Smooth muscle cell of the brain vasculature (primary cell): ENCODE measurements at places on chromosomes 13 and 19.

DNA sequence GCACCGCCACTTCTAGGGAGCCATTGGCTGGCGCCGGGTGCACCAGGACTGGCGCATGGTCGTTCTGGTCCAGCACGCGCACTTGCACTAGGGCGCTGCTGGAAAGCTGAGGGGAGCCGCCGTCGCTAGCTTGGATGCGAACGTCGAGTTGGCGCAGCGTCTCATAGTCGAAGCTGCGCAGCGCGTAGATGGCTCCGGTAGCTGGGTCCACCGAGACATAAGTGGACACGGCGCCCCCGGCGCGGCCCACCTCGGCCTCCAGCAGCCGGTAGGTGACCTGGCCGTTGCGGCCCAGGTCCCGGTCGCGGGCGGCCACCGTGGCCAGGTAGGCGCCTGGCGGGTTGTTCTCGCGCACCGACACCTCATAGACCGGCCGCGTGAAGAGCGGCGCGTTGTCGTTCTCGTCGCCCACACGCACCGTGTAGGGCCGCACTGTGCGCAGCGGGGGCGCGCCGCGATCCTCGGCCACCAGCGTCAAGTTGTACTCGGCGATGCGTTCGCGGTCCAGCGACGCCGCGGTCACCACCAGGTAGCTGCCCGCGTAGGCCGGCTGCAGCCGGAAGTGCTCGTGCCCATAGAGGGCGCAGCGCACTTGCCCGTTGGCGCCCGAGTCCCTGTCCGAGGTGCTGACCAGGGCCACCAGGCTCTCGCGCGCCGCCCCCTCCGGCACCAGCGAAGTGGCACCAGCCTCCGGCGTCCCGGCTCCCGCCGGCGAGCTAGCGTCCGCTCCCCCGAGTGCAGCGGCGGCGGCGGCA, 1.7 kb downstream of the PCDH8 start:
- DNase-seq = no peak

DNA sequence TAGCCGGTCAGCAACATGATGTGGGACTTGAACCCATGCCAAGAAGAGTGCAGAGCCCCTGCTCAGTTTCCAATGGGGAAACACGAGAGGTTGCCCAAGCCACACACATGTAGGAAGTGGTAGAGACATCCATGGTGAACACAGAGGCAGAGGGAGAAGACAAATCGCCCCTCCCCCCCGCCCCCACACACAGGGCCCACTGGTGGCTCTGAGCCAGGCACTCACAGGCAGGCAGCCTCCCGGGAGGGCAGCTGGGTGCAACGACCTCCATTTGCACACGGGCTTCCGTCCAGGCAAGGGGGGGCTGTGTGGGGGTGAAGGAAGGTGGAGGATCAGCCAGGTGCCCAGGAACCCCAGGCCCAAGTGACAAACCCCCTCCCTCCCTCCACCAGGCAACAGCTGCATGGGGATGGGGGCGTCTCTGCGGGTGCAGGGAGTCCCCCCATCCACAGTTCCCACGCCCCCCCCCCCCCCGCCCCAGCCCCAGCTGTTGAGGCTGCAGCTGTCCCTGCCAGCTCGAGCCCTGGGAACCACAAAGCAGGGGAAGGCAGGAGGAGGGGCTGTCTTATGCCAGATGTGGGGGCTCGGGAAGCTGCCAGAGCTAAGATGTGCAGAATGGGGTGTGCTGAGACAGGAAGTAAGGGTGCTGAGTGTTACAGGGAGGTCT, 3.4 kb downstream of the NOTCH3 start:
- DNase-seq = no peak

- DNase-seq = no peak
Measured at GRCh38 chr19:51921949-51922348, 5.3 kb upstream of the ZNF613 start.

- no peak for DNase-seq
Measured at GRCh38 chr19:52679598-52679997, 41.4 kb upstream of the ZNF83 start.

- no peak for DNase-seq
Measured at GRCh38 chr13:81393721-81394120, 1052.8 kb upstream of the SPRY2 start.

DNA sequence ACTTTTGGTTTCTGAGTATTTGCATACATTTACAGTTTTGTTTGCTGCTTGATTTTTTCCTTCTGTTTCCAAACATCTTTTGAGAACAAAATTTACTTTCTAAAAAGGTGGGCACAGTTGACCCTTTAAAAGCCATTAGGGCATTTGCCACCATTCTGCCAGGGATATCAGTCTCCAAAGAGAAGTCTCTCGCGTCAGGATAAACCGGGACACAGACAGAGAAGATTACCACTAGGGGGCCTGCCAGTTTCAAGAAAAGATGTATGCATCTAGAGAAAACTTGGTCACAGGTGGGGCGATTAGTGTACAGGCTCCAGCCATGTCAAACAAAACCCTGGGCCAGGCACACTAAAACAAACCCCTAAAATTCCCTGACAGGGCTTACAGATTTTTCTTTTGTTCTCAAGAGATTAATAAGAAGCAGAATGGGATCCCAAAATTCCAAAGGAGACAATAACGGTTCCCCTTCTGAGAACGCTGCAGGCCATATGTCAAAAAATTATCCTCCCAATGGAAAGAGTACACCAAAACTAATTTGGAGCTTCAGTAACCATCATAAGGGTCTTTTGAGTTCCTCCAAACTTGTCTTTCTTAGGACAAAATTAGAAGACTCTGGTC, 10.7 kb upstream of the PABPC3 start:
- no peak for DNase-seq

- DNase-seq = no peak
Measured at GRCh38 chr19:5567360-5567969, at the start of gene TINCR. Gene TINCR, minus strand, starts transcription at chr19:5567953.

DNA sequence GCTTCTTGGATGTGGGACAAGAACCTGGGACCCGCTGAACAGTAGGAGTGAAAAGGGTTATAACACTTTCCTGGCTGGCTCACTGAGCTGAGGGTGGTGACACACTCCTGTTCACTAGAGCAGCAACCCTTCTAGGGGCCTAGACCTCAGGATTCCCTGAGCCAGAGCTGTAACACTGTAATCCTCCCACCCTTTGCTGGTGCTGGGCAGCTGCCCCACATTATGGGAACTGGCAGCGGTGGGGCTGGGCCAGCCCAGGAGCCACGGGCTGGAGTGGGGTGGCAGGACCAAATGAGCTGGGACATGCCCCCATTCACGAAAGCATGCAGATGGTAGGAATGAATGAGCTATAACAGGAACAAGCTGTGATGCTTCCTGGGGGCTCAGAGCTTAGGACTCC, 110.6 kb downstream of the B3GLCT start:
- DNase-seq = no peak

- DNase-seq = no peak
Measured at GRCh38 chr19:38577826-38578225, 39.9 kb downstream of the MAP4K1 start.

GRCh38 chr19:35340431-35340830, 7.3 kb upstream of the FFAR1 start:
- no peak for DNase-seq

DNA sequence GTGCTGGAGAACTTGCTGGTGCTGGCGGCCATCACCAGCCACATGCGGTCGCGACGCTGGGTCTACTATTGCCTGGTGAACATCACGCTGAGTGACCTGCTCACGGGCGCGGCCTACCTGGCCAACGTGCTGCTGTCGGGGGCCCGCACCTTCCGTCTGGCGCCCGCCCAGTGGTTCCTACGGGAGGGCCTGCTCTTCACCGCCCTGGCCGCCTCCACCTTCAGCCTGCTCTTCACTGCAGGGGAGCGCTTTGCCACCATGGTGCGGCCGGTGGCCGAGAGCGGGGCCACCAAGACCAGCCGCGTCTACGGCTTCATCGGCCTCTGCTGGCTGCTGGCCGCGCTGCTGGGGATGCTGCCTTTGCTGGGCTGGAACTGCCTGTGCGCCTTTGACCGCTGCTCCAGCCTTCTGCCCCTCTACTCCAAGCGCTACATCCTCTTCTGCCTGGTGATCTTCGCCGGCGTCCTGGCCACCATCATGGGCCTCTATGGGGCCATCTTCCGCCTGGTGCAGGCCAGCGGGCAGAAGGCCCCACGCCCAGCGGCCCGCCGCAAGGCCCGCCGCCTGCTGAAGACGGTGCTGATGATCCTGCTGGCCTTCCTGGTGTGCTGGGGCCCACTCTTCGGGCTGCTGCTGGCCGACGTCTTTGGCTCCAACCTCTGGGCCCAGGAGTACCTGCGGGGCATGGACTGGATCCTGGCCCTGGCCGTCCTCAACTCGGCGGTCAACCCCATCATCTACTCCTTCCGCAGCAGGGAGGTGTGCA, 587 bp downstream of the S1PR4 start:
- no peak for DNase-seq

- DNase-seq = no peak
Measured at GRCh38 chr19:50358483-50359327, 6.7 kb downstream of the NAPSA start.

DNA sequence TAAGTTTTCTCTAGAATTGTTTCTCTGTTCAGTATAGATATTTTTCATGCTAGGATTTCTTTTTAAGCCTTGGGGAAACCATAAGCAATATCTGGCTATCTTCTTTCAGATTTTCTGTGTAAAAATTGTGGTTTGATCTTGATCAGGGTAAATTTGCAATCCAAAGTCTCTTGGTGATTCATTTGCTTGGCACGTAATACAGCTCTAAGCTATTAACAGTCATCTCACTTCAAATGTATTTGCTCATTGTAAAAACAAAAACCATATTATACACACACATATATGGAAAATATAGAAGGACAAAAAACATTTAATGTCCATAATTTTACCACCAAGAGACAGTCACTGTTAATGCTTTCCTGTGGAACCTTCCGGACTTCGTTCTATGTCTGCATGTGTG, 191.0 kb downstream of the SHISA2 start:
- no peak for DNase-seq

- no peak for DNase-seq
Measured at GRCh38 chr19:49854378-49855263, 3.7 kb downstream of the PTOV1 start.

- DNase-seq = no peak
Measured at GRCh38 chr13:49066856-49067255, 91.1 kb downstream of the FNDC3A start.

DNA sequence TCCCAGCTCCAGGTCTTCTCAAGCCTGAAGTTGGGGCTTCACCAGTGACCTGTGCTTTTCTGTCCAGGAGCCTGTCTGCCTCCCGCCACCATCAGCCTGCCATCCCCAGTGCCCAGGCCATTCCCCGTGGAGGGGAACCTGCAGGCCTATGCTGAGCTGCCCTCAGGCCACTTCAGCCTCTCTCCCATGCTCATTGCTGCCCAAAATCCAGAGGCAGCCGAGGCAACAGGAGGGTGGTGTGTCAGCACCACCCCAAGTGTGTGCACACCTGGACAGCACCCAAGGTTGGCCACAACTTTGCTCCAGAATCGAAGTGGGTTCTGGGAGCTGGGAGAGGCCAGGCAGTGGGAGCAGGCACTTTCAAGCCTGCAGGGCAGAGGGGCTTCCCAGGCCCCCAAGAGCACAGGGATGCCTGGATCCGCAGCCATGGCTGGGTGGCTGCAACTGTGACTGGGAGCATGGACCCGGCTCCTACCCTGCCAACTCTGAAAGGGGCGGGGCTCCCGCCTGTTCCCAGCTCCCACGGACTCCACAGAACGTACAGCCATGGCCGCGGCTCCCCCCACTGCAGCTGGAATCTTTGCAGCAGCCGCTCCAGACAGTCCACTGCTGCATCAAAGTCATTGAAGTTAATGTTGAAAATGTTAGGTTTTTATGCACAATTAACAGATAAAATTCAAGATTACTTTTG, 1747.0 kb downstream of the OLFM4 start:
- DNase-seq = no peak

DNA sequence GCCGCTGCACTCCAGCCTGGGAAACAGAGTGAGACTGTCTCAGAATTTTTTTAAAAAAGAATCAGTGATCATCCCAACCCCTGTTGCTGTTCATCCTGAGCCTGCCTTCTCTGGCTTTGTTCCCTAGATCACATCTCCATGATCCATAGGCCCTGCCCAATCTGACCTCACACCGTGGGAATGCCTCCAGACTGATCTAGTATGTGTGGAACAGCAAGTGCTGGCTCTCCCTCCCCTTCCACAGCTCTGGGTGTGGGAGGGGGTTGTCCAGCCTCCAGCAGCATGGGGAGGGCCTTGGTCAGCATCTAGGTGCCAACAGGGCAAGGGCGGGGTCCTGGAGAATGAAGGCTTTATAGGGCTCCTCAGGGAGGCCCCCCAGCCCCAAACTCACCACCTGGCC, at the start of gene KLK2:
TSS of gene KLK2 (plus strand) at position 384 of the 400 bp plus-strand sequence. CDS start 35 bp downstream, outside the sequence.
- no peak for DNase-seq

DNA sequence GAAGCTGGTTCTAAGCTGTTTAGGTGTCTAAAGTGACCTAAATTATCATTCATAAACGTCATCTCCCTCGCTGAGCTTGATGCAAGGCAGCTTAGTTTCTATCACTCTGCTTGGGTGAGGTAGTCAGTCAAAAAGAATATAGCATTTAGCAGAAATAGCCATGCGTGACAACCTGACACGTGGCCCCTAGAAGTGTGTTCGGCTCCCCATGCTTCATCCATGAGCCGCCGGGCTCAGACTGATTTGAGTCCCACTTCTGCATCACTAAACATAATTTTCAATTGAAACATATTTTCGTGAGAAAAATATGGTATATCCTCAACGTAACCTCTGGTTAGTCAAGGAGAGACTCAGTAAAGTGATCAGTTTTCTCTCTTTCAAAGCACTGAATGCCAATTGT, 459.8 kb downstream of the IRS2 start:
- DNase-seq = no peak

DNA sequence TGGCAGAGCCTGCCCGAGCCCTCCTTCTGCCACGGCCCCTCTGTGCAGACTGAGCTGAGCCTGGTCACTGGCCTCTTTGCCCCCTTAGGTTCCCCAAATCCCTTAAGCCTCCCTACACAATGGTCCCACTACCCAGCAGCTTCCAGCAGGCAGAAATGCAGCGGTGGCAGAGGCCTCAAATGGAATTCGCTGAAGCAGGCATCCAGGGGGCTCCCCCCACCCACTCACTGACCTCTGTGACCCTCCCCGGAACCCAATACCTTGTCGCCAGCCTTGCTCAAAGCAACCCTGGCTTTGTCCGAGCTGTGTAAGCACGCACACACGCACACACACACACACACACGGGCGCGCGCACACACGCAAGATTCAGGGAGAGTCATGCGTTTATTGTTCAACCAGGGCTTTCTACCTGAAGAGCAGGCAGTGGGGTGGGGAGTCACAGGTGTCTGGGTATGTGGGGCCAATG, at the start of gene LIM2:
TSS of gene LIM2 (minus strand) at position 51 of the 466 bp plus-strand sequence. CDS start 531 bp downstream, outside the sequence.
- no peak for DNase-seq

DNA sequence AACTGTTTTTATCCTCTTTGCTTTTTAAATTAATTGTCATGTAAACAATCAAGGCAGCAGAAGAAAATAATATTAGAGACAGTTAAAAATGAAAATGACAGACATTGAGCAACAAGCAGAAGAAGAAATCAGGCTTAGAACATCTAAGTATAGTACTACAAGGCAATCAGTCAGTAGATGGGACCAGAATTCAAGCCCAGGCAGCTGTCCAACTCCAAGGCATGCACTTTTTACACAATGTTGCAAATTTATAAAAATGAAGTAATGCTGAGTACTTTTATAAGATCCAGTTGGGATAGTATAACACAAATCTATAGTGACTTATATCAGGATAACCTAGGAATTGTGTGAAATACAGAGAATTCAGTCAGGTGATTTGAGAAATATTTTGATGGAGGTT, 2815.8 kb downstream of the PCDH9 start:
- DNase-seq = no peak
